Sigmoid colon (tissue), 7 donors: ENCODE measurements at places on chromosomes 16 and 17. TPM values are rescaled to one million over a fixed set of nuclear protein-coding genes. Genes with fewer than 3 reads are reported as not detected.

The ST6GALNAC2 gene
- total RNA-seq: 16.4 TPM

- no peak overlapping the region for H3K27ac ChIP-seq
- no peak for DNase-seq
- no peak overlapping the region for H3K4me3 ChIP-seq
- peaks cover 8% of the 10 kb centered on the region for H3K4me1 ChIP-seq
Measured at GRCh38 chr16:54649876-54650275, 280.8 kb upstream of the IRX5 start.

GRCh38 chr17:49382556-49382955 is 20.5 kb upstream of the ZNF652 start:
- H3K27me3 ChIP-seq: no peaks in the 10 kb centered on the region
- peak overlapping the region; percentile 84 for H3K27ac ChIP-seq
- peak; percentile 89 for DNase-seq
- H3K36me3 ChIP-seq: no peaks in the 10 kb centered on the region
- H3K4me1 ChIP-seq: peaks cover 51% of the 10 kb centered on the region

DNA sequence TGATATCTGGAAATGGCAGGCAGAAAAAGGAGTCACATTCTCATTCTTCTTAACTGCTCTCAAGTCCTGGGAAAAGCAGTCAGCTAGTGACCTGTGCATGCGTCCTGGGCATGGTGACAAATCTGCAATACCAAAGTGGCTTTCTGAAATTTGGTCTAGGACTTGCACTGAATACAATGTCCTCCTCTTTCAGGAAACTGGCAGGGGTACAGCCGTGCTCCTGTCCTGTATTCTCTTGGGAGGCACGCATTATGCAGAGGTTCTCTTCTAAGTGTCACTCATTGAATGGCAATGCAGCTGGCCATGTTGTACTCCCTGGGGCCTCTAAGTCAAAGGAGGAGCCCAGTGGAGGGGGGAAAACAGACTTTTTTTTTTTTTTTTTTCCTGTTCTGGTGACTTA is 10.6 kb downstream of the PHF12 start:
- no peak for DNase-seq
- peaks cover 85% of the 10 kb centered on the region for H3K4me1 ChIP-seq
- H3K27ac ChIP-seq: no peak overlapping the region
- H3K36me3 ChIP-seq: no peaks in the 10 kb centered on the region
- H3K4me3 ChIP-seq: no peak overlapping the region
- H3K27me3 ChIP-seq: no peaks in the 10 kb centered on the region

DNA sequence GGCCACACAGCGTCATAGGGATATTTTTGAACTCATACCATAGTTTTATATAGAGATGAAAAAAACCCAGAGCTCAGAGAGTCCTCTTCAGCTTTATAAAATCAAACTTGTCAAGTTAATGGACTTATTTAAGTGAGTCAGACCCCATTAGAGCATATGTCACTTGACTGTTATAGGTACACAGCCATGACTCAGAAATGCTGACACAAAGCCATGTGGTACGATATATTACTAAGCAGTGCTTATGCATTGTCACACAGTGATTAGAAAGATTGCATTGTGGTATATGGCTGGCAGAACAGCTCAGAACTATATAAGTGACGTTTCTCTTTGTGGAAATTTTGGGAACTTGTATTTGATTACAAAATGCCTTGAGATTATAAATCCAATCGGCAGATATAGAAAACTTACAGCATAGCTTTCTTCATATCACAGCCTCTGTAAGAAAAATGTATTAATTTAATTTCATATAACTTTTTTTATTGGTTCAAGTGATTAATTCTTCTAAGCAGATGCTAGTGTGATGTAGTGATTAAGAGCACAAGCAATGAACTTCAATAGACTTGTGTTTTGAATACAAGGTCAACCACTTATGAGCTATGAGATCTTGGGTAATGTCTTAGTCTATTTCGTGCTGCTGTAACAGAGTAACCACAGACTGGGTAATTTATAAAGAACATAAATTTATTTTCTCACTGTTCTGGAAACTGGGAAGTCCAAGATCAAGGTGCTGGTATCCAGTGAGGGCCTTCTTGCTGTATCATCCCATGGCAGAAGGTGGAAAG is 25.8 kb upstream of the GINS3 start:
- no peak for DNase-seq
- H3K4me3 ChIP-seq: no peak overlapping the region
- no peaks in the 10 kb centered on the region for H3K27me3 ChIP-seq
- H3K36me3 ChIP-seq: no peaks in the 10 kb centered on the region
- H3K4me1 ChIP-seq: no peaks in the 10 kb centered on the region

The SLC38A8 gene
- not detected for total RNA-seq

GRCh38 chr16:84876873-84877606 is 57.3 kb downstream of the CRISPLD2 start:
- no peaks in the 10 kb centered on the region for H3K4me1 ChIP-seq
- DNase-seq: no peak
- no peaks in the 10 kb centered on the region for H3K27me3 ChIP-seq
- H3K27ac ChIP-seq: no peak overlapping the region

GRCh38 chr17:6191405-6192324 is 121.5 kb downstream of the WSCD1 start:
- no peaks in the 10 kb centered on the region for H3K4me1 ChIP-seq
- H3K27ac ChIP-seq: no peak overlapping the region
- no peak overlapping the region for H3K4me3 ChIP-seq
- no peaks in the 10 kb centered on the region for H3K36me3 ChIP-seq
- no peaks in the 10 kb centered on the region for H3K27me3 ChIP-seq

GRCh38 chr17:40430272-40431230 is 12.7 kb upstream of the IGFBP4 start:
- peak; percentile 33 for DNase-seq
- H3K27me3 ChIP-seq: no peaks in the 10 kb centered on the region
- no peaks in the 10 kb centered on the region for H3K36me3 ChIP-seq
- H3K4me1 ChIP-seq: peaks cover 33% of the 10 kb centered on the region
- H3K4me3 ChIP-seq: no peak overlapping the region

- H3K4me3 ChIP-seq: no peak overlapping the region
- H3K4me1 ChIP-seq: no peaks in the 10 kb centered on the region
- DNase-seq: no peak
- H3K27me3 ChIP-seq: no peaks in the 10 kb centered on the region
Measured at GRCh38 chr16:51024703-51025102, 126.4 kb downstream of the SALL1 start.

GRCh38 chr16:30786936-30787612 is at the start of gene ZNF629:
ZNF629 (minus strand) TSS chr16:30787205; CDS start chr16:30784482, 2,723 bp downstream.
- H3K4me1 ChIP-seq: peaks cover 29% of the 10 kb centered on the region
- peak within 1 kb of the TSS; percentile 99 for H3K4me3 ChIP-seq
- H3K27ac ChIP-seq: peak within 1 kb of the TSS; percentile 96
- H3K36me3 ChIP-seq: peaks cover 25% of the 10 kb centered on the region
- no peaks in the 10 kb centered on the region for H3K27me3 ChIP-seq

GRCh38 chr16:14199624-14200023 is 128.5 kb downstream of the MRTFB start:
- no peak overlapping the region for H3K4me3 ChIP-seq
- H3K27me3 ChIP-seq: no peaks in the 10 kb centered on the region
- H3K4me1 ChIP-seq: peaks cover 10% of the 10 kb centered on the region
- no peaks in the 10 kb centered on the region for H3K36me3 ChIP-seq

DNA sequence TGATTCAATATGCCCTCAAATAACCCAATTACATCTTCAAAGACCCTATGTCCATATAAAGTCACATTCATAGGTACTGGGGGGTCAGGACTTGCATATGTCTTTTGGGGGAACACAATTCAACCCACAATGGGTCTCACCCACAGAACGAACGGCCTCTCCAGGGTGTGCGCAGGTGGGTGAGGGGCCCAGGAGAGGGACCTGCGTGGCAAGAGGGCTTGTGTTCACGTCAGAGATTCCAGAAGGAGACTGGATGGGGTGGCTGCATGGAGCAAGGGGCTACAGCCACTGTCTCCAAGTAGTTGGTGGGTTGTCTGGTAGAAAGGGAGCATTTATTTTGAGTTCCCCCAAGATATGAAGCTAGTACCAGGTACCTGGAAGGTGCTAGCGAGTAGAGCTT is 212.2 kb downstream of the SEC14L1 start:
- no peaks in the 10 kb centered on the region for H3K36me3 ChIP-seq
- peak; percentile 27 for DNase-seq
- no peaks in the 10 kb centered on the region for H3K27me3 ChIP-seq
- H3K4me3 ChIP-seq: no peak overlapping the region
- peak overlapping the region; percentile 78 for H3K27ac ChIP-seq

GRCh38 chr16:27539636-27540035 is 10.1 kb downstream of the GTF3C1 start:
- H3K27me3 ChIP-seq: no peaks in the 10 kb centered on the region
- H3K36me3 ChIP-seq: peaks cover 82% of the 10 kb centered on the region
- no peak for DNase-seq
- no peak overlapping the region for H3K27ac ChIP-seq

The ZNF768 gene
- 55.9 TPM for total RNA-seq

- no peaks in the 10 kb centered on the region for H3K36me3 ChIP-seq
- H3K4me3 ChIP-seq: no peak overlapping the region
- no peaks in the 10 kb centered on the region for H3K27me3 ChIP-seq
- DNase-seq: no peak
Measured at GRCh38 chr16:46947900-46948547, 25.4 kb downstream of the DNAJA2 start.

DNA sequence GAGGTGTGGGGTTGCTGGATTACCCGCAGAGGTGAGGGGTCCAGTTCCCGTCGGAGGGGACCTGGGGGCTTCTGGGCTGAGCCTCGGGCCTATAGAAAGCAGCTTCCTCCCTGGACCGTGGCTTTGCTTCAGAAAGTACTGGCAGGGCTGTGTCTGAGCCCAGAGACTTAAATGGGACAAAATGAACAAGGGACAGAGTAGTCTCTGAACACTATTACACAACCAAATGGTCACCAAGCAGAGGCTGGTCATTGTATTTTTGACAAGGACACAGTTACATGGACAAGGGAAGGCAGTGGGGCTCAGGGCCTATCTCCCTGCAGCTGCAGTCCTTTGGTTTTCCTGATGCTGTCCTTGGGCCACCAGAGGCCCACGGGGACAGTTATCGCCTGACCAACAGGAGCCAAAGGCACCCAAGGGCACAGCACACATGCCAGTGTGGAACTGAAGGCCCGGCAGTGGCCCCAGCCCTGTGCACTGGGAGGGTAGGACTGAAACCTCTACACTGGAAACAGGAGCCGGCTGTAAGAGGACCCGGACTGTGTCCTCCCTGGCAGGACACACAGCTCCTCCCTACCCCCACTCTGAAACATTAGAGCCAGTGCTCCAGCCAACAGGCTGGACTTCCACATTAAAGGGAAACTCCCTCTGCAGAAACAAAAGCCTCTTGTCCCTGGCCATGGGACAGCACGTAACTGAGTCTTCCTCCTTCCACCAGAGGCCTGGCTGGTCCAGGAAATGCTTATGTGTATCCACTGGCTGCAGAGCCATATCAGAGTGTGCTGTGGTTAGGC is 26.0 kb upstream of the ERN1 start:
- peaks cover 43% of the 10 kb centered on the region for H3K36me3 ChIP-seq
- DNase-seq: peak; percentile 83
- H3K27me3 ChIP-seq: no peaks in the 10 kb centered on the region
- H3K27ac ChIP-seq: peak overlapping the region; percentile 62
- peaks cover 21% of the 10 kb centered on the region for H3K4me1 ChIP-seq

DNA sequence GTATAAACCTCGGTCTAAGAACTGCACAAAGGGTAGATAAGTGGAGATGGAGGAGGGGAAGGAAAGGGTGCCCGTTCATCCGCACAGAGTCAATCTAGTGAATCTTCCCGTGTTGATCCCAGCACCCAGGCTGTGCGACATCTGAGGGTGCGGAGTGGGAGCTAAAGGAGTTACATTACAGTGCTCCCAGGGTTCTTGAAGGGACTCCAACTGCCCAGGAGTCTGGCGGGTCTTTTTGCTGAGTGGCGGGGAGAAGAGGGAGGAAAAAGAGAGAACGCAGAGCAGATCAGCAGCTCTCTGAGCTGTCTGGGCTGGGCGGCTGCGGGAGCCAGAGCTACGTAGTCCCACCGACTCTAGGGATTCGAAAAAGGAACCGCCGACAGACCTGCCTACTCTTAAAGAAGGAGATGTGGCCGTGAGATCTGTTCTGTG is 1.6 kb upstream of the CA10 start:
- H3K36me3 ChIP-seq: no peaks in the 10 kb centered on the region
- no peaks in the 10 kb centered on the region for H3K4me1 ChIP-seq
- H3K27me3 ChIP-seq: peaks cover 32% of the 10 kb centered on the region
- no peak for DNase-seq
- no peak overlapping the region for H3K27ac ChIP-seq

The SOX9 gene
- 0.49 TPM for total RNA-seq

DNA sequence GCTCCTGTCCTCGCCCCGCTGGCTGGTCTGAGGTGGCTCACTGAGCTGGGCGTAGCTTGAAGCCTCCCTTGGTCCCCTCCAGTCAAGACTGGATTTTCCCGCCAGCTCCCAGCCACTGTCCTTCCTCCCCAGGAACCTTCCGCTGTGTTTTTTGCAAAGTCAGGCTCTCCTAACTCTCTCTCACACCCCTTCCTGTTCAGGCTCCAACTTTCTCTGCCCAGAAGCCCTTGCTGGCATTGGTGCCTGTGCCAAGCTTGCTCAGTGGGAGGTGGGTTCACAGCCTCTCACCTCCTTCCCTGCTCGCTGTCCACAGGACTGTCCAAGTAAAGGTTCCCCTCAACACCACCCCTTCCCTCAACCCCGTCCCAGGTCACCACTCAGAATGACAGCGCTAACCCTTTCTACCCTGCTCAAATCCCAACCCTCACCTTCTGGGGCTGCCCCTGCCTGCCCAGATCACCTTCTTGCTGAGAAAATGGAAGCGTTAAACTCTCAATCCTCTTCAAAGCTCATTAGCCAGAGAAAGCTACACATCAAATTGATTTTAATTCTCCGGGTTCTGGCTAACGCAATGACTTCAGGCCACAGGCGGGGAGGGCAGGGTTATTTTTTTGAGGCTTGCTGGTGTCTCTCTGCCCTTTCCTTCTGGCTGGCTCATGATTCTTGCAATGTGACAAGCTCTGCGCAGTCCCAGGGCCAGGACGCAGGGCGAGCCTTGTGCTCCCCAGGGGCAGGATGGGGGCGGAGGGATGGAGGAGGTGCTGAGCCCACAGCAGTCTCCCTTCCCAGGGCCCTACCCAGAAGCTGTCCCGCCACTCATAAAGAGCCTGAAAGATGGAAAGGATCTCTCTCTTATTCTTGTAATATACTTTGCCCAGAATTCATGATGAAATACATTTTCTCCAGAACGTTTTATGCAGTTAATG is 357.2 kb upstream of the TNRC6C start:
- no peak overlapping the region for H3K4me3 ChIP-seq
- H3K36me3 ChIP-seq: no peaks in the 10 kb centered on the region
- DNase-seq: peak; percentile 65
- H3K27ac ChIP-seq: peak overlapping the region; percentile 95

The PRSS33 gene
- not detected for total RNA-seq

The CCL22 gene
- not detected for total RNA-seq
